ENCODE measurements at places on chromosomes 5 and 9. TPM values are rescaled to one million over a fixed set of nuclear protein-coding genes. Genes with fewer than 3 reads are reported as not detected.

Gene HTR1A
- total RNA-seq = not detected

Gene TXNDC8
- total RNA-seq = not detected

Gene PDLIM4
- 76.4 TPM for total RNA-seq

Gene LOX
- total RNA-seq = 38.8 TPM

Gene ZNF883
- total RNA-seq = 0.98 TPM

Gene WDR31
- 2.0 TPM for total RNA-seq

Gene NR5A1
- 1.2 TPM for total RNA-seq

Gene ANKRD18B
- 5.9 TPM for total RNA-seq

Gene PKD2L2
- not detected for total RNA-seq

Gene PDE6A
- total RNA-seq = 0.25 TPM

Gene PGM5
- 102 TPM for total RNA-seq

Gene FABP6
- 2.9 TPM for total RNA-seq

Gene SLC36A3
- total RNA-seq = not detected

Gene TMEM141
- total RNA-seq = 64.1 TPM

Gene KCNN2
- total RNA-seq = 3.4 TPM
